ENCODE measurements at places on chromosomes 6 and 20.

DNA sequence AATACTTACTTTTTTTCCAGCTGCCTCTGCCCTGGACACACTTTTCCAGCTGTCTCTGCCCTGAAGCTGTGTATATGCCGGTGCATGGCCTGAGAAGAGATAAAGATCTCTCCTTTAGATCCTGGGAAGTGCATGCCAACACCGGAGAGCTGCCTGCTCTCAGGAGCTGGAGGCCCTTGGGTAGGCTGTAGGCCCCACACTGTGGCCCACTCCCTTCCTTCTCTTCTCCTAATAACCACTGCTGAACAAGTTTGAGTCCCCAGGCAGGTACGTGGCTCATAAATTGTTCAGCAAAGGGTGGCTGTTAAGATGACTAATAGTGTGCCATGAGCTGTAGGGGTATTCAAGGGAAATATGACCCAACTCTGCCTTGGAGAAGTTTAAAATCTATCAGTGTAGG is 102.5 kb downstream of the CD24 start:
- no peak for DNase-seq

DNA sequence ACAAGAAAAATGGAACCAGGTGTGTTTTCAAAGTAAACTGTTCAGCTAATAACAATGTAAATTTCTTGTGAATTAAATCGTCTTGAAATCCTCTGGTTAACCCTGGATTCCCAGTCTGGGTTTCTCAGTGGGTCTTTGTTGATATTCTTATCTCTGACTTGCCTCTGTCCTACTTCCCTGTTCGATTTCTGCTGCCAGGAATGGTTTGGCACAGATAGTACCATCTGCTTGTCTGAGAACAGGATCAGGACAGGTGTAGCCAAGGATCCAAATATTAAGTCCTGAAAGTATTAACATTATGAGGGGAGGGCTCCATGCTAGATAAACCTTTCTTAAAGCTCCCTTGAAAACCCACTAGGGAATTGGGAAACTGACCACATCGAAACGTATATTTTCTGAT is 30.1 kb downstream of the ARFGEF2 start:
- DNase-seq: no peak

DNA sequence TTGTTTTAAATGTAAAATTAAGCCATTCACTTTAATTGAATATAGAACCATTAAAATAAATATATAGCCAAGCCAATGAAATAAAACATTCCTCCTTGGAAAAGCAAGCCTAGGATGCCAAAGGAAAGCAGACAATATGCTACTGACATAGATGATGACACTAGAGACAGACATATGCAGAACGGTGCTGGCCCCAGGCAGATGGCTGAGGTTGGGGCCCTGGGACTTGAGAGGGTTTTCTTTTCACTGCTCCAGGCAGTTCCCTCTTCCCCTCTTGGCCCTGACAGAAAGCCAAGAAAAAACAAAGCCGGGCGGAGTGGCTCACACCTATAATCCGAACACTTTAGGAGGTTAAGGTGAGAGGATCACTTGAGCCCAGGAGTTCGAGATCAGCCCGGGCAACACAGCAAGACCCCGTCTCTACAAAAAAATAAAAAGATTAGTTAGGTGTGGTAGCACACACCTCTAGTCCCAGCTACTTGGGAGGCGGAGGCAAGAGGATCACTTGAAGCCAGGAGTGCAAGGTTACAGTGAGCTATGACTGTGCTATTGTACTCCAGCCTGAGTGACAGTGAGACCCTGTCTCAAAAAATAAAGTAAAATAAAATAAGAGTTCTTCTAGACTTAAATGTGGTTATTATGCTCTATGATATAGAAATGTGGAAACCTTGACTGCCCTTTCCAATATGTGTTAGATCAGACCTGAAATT is 31.2 kb downstream of the FASTKD5 start:
- DNase-seq: no peak

GRCh38 chr6:165986914-165987482 is 180.7 kb downstream of the TBXT start:
- DNase-seq: no peak

- no peak for DNase-seq
Measured at GRCh38 chr20:38714308-38714707, 10.0 kb upstream of the SLC32A1 start.

- DNase-seq: no peak
Measured at GRCh38 chr20:7908905-7909304, 31.4 kb downstream of the HAO1 start.

DNA sequence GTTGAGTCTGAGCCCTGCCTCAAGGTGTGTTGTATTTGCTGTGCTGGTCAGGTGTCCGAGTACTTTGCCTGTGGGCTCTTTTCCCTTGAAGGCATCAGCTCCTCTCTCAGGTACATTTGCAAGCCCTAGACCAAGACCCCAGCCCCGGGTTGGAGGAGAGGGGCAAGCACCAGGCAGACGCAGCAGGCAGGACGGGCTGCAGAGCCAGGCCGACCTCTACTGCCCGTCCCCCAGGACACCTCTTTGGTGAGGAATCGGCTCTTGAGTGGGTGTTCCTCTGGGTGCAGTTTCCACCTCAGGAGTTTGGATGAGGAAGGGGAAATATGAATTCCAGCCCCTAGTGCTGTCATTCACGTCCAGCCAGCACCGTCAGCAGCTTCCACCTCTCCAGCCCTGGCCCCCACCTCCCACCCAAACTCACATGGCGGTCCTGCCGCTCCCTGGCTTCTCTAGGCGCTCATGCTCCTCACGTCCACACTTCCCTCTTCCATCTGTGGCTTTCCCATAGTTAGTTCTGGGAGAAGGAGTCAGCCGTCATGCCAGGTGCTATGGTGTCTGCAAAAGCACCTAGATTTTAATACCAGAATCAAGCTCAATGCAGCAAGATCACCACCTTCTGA is 183.9 kb downstream of the DLL1 start:
- no peak for DNase-seq

GRCh38 chr20:64131406-64131805 is 24.0 kb upstream of the NPBWR2 start:
- DNase-seq: no peak

Data from amniotic stem cell (primary cell).